ENCODE measurements at places on chromosomes 3 and 15. TPM values are rescaled to one million over a fixed set of nuclear protein-coding genes. Genes with fewer than 3 reads are reported as not detected.

DNA sequence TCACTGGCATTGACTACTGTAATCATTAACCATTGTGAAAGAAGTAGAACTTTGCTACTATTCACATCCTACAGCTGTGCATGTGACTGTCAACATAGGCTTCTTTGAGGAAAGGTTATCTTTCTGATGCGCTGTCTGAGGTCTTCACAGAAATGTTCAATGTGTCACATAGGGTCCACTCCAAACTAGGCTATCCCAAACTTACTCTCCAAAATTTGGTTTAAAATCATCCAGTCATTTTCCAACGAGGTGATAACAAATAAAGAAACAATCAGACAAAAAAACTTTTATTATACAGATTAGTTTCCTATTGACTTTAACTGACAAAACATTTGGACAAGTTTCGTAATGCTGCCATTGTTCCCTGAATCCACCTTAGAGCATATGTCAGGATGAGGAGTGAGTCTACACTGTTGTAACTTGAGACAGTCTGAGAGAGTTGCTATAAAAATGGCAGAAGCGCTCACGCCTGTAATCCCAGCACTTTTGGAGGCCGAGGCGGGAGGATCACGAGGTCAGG lies 511.6 kb downstream of the PLOD2 start:
- DNase-seq = no peak

DNA sequence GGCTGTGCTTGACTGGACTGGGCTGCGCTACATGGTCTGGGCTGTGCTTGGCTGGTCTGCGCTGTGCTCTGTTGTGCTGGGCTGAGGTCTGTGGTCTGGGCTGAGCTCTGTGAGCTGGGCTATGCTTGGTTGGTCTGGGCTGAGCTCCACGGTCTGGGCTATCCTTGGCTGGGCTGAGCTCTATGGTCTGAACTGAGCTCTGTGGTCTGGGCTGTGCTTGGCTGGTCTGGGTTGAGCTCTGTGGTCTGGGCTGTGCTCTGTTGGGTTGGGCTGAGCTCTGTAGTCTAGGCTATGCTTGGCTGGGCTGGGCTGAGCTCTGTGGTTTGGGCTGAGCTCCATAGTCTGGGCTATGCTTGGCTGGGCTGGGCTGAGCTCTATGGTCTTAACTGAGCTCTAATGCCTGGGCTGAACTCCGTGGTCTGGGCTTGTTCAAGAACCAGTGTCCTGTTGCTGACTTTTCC lies 92.0 kb downstream of the PLXNA1 start:
- DNase-seq = peak; percentile 68

DNA sequence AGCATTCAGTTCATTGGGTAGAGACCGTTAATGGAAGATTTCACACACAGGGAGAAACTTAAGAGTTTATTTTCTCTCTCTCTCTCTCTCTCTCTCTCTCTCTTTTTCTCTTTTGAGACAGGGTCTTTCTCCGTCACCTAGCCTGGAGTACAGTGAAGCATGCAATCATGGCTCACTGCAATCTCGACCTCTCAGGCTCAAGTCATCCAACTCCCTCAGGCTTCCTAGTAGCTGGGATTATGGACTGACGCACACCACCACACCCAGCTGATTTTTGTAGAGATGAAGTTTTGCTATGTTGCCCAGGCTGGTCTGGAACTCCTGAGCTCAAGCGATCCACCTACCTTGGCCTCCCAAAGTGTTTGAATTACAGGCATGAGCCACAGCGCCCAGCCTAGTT lies 1.6 kb downstream of the WDR72 start:
- peak; percentile 36 for DNase-seq

GRCh38 chr15:39511916-39512260 lies 69.0 kb upstream of the THBS1 start:
- no peak for DNase-seq

GRCh38 chr3:99236576-99236975 lies 335.1 kb upstream of the DCBLD2 start:
- no peak for DNase-seq

GRCh38 chr15:50077651-50078050 lies 41.4 kb downstream of the ATP8B4 start:
- DNase-seq = no peak

- DNase-seq = no peak
Observed at GRCh38 chr15:45594835-45595530, 7.8 kb downstream of the BLOC1S6 start.

- DNase-seq = no peak
Observed at GRCh38 chr3:27630885-27631284, 91.2 kb downstream of the EOMES start.

- DNase-seq = no peak
Observed at GRCh38 chr3:84904816-84905555, 53.8 kb upstream of the CADM2 start.

GRCh38 chr15:65409036-65409631 lies 13.6 kb downstream of the IGDCC4 start:
- DNase-seq = no peak

- no peak for DNase-seq
Observed at GRCh38 chr3:192275741-192276355, 451.5 kb downstream of the FGF12 start.

DNA sequence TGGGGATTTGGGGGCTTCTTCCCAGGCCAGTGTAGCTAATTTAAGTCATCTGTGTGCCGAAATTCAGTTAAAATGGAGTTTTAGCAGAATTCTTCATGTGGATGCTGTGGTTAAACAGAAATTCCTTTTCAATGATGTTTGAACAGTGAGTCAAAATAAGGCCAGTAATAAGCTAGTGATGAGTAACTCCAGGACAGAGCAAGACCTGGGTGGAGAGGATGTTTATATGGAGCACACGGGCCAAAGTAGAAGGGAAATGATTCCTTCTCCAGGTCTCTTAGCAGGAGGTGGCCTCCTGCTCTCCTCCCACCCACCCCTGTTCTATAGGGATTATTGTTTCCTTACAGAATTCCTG lies 31.9 kb upstream of the UACA start:
- DNase-seq = no peak

DNA sequence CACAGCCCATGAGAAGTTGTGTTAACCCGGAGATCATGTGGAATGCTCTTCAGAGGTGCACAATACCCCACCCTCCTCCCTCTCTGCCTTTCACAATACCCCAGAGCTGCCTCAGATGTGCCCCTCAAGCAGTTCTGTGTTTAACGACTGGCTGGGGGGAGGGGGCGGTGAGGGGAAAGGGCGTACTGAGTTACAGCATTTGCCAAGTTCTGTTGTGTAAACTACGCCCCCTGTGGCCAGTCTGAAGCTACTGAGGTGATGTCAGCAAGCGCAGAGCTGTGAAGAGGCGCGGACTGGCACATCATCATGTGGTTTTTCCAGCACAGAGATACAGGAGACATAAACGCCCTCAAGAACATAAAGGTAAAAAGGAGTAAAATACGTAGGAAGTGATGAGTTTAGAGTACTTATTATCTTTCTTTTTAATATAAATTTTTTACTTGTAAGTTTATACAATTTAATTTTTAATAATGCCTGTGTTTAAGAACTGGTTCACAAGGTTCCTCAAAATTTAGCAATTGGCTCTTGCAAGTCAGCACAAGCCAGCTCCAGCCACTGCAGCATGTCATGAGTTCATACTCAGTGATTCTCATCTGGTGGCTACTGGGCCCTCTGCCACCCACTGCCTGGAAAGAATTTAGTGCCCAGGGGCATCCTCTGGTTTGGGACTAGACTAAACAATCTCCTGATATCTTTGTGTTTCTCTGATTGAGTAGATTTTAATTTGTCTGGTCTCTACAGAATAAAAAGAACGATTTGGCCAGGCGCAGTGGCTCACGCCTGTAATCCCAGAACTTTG lies 1.7 kb downstream of the EPB42 start:
- DNase-seq = peak; percentile 59

- DNase-seq = no peak
Observed at GRCh38 chr3:189186101-189186500, 14.3 kb downstream of the TPRG1 start.

GRCh38 chr3:23567917-23568316 lies 237.8 kb upstream of the UBE2E1 start:
- DNase-seq = no peak

GRCh38 chr3:184506561-184506991 lies 55.0 kb upstream of the EPHB3 start:
- DNase-seq = no peak

GRCh38 chr3:42546691-42547213 lies 35.0 kb downstream of the SEC22C start:
- DNase-seq = no peak

GRCh38 chr3:124570232-124570631 lies 160.0 kb upstream of the UMPS start:
- no peak for DNase-seq

DNA sequence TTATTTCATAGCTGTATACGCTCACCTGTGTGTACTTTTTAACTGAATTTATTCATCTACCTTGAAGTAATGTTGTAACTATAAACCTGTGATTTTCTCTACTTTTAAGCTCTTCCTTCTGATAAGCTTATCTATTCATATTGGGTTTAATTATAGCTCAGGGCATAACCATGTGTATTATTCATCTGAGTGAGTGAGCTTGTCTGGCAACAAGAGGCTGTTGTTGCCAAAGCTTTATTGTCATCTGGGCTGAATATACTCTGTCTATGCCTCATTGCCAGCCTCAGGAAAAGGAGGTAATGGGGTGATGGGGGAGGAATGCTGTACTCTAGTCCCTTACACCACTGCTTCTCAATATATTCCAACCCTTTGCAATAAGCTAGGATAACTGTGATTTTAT lies 292.4 kb downstream of the UBE2E2 start:
- DNase-seq = no peak

- DNase-seq = peak; percentile 77
Observed at GRCh38 chr3:13507570-13508339, 27.6 kb downstream of the HDAC11 start.

DNA sequence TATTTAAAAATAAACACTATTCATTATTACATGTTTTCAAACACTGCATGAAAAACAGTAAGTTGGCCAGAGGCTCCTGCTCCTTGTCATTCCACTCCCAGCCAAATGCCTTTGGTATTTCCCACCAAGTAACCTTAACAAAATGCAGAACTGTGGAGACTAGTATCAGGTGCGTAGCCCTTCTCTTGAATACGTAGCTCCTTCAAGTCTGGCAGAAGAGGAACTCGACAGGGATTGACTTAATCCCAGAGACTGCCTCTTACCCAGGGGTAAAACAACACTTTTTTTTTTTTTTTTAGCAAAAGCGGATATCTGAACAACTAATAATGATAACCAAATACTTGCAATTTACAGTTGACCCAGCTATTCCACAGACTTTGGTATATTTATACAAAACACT lies 738 bp downstream of the COMMD2 start:
- DNase-seq = no peak

DNA sequence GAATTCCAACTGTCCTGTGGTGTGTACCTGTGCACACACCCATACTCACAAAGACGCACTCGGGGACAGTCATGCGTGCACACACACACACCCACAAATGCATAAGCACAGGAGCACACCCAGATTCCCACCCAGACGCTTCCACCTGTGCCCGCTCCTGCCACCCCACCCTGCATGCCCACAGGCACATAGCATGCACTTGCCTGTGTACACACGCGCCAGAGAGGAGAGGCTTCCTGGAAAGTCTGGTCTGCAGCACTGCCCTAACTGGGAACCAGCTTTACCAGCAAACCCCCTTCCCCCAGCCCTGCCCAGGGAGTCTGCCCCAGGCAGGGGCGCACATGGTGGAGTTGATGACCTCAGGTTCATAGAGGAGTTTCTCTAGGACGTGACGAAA lies 246.2 kb downstream of the UACA start:
- no peak for DNase-seq

DNA sequence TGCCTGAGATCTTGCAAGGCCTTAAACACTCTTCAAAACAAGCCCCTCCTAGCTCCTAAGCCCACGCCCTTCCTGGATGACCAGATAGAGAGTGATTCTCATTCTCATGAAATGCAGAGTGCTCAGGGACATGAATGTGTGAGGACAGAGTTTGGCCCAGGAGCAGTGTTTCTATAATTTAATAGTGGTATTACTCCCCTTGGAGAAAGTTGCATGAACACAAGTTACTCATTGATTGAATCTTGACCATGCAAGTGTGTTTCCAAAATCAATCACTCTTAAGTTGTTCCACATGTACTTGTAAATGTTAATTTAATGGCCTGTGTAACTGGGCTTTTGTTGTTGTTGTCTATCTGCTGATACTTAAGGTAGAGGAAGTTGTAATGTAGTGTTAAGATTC lies 181.6 kb downstream of the ADAMTSL3 start:
- no peak for DNase-seq

- DNase-seq = peak; percentile 87
Observed at GRCh38 chr3:4980229-4981203, 1.3 kb downstream of the BHLHE40 start.

- DNase-seq = no peak
Observed at GRCh38 chr3:113249111-113249510, 37.8 kb downstream of the BOC start.

- DNase-seq = no peak
Observed at GRCh38 chr15:67172172-67172571, 82.3 kb downstream of the AAGAB start.

DNA sequence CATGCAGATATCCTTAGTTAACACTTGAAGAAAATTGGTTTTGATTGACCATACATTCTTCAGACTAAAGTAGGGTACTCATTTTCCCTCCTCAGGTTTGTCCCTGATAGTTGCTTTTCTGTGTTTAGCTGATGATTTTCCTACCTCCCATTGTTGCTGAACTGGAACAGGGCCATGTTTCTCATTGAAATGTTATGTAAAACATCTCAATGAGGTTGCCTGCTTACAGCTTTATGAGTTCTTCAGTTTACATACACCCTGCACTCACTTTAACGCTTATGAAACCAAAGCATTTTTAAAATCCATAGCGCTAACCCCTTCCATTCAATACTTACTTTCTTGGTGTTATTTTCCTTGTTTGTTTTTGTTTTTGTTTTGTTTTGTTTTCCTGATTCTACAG lies 61.9 kb downstream of the HMG20A start:
- DNase-seq = no peak

DNA sequence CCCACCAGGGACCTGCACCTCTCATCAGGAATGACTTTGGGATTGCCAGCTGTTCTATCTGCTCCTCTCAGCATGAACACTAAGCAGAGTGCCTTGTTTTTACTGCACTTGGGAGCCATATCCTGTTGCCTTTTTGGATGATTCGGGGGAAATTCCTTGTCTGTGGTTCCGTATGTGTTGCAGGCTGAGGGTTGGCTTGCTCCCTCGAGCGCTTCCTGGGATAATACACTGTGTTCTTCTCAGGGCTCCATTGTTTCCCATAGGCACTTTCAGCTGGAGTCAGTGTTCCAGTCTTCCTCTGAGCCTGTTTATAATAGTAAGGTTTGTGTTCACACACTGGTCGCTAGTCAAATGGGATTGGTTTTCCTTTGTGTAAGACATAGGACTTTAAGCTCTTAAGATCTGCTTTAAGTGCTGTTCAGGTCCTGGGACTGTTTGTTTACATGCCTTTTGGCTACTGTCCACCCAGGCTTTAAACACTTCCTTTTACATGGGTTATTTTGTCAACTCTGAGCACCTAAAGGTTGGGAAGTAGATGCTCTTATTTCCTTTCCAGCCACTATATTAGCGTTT lies 23.4 kb downstream of the BOC start:
- no peak for DNase-seq

Gene GABRR3
- total RNA-seq = not detected

Gene CD96
- 9.5 TPM for total RNA-seq

Gene CCDC33
- total RNA-seq = 0.63 TPM

Gene TMOD2
- 9.3 TPM for total RNA-seq

Gene SAXO2
- 3.2 TPM for total RNA-seq

Gene WDR93
- 2.5 TPM for total RNA-seq

Gene TMCO5A
- total RNA-seq = not detected

Gene TGM4
- not detected for total RNA-seq

Gene GPX1
- 375 TPM for total RNA-seq

Gene GOLGA8G
- total RNA-seq = not detected

Gene CA12
- total RNA-seq = 237 TPM
